Suppressor macrophage (primary cell): ENCODE measurements at places on chromosomes 1 and 21.

- DNase-seq = peak; percentile 37
Observed at GRCh38 chr1:54487571-54488050, 60.4 kb upstream of the ACOT11 start.

- no peak for DNase-seq
Observed at GRCh38 chr1:115076384-115076915, 12.9 kb downstream of the TSPAN2 start.

- no peak for DNase-seq
Observed at GRCh38 chr1:6745073-6745472, 40.2 kb upstream of the CAMTA1 start.

- no peak for DNase-seq
Observed at GRCh38 chr1:189499736-189500135, 977.9 kb downstream of the BRINP3 start.

GRCh38 chr1:50913954-50914353, 46.1 kb downstream of the FAF1 start:
- DNase-seq = no peak
